Thoracic aorta (tissue), 2 donors: ENCODE measurements at places on chromosomes 16 and 17.

GRCh38 chr17:68592682-68593641, 8.2 kb downstream of the FAM20A start:
- no peak for DNase-seq
- H3K27me3 ChIP-seq = no peaks in the 10 kb centered on the region
- H3K27ac ChIP-seq = no peak overlapping the region
- H3K36me3 ChIP-seq = no peaks in the 10 kb centered on the region
- H3K4me1 ChIP-seq = peaks cover 20% of the 10 kb centered on the region

GRCh38 chr17:46194393-46195216, 1.4 kb upstream of the KANSL1 start:
- peaks cover 51% of the 10 kb centered on the region for H3K4me1 ChIP-seq
- H3K27me3 ChIP-seq = no peaks in the 10 kb centered on the region
- H3K4me3 ChIP-seq = peak overlapping the region; percentile 93
- H3K27ac ChIP-seq = peak overlapping the region; percentile 97
- H3K36me3 ChIP-seq = no peaks in the 10 kb centered on the region

GRCh38 chr16:57426356-57426755, 20.8 kb downstream of the CIAPIN1 start:
- H3K36me3 ChIP-seq = peaks cover 22% of the 10 kb centered on the region
- H3K4me1 ChIP-seq = peaks cover 6% of the 10 kb centered on the region
- DNase-seq = no peak
- no peak overlapping the region for H3K4me3 ChIP-seq

GRCh38 chr17:34401165-34401564, 38.1 kb upstream of the CCL1 start:
- H3K4me3 ChIP-seq = no peak overlapping the region
- H3K27me3 ChIP-seq = no peaks in the 10 kb centered on the region
- no peak for DNase-seq
- no peak overlapping the region for H3K27ac ChIP-seq

- no peak for DNase-seq
- H3K27ac ChIP-seq = no peak overlapping the region
- H3K4me1 ChIP-seq = no peaks in the 10 kb centered on the region
- H3K36me3 ChIP-seq = no peaks in the 10 kb centered on the region
- no peaks in the 10 kb centered on the region for H3K27me3 ChIP-seq
- H3K4me3 ChIP-seq = no peak overlapping the region
Observed at GRCh38 chr16:66043326-66043725, 323.2 kb upstream of the CDH5 start.

- no peak for DNase-seq
- peaks cover 22% of the 10 kb centered on the region for H3K36me3 ChIP-seq
- no peak overlapping the region for H3K4me3 ChIP-seq
Observed at GRCh38 chr17:76752006-76752405, 14.1 kb downstream of the MFSD11 start.

GRCh38 chr17:42163113-42163512, 8.3 kb upstream of the RAB5C start:
- H3K27ac ChIP-seq = no peak overlapping the region
- no peaks in the 10 kb centered on the region for H3K4me1 ChIP-seq
- H3K4me3 ChIP-seq = no peak overlapping the region
- H3K27me3 ChIP-seq = no peaks in the 10 kb centered on the region
- no peaks in the 10 kb centered on the region for H3K36me3 ChIP-seq

- no peak for DNase-seq
- peaks cover 38% of the 10 kb centered on the region for H3K4me1 ChIP-seq
- no peaks in the 10 kb centered on the region for H3K36me3 ChIP-seq
- no peaks in the 10 kb centered on the region for H3K27me3 ChIP-seq
- no peak overlapping the region for H3K4me3 ChIP-seq
Observed at GRCh38 chr17:20280851-20281250, 186.5 kb downstream of the LGALS9B start.
